GM23248 (cell line): ENCODE measurements at places on chromosomes 2 and 18.
A peak's percentile ranks its signal among the peaks of the same experiment; 100 is the strongest.

- no peak for DNase-seq
These were observed 15.5 kb downstream of the SH3BP4 start for GRCh38 chr2:234967201-234967869.

DNA sequence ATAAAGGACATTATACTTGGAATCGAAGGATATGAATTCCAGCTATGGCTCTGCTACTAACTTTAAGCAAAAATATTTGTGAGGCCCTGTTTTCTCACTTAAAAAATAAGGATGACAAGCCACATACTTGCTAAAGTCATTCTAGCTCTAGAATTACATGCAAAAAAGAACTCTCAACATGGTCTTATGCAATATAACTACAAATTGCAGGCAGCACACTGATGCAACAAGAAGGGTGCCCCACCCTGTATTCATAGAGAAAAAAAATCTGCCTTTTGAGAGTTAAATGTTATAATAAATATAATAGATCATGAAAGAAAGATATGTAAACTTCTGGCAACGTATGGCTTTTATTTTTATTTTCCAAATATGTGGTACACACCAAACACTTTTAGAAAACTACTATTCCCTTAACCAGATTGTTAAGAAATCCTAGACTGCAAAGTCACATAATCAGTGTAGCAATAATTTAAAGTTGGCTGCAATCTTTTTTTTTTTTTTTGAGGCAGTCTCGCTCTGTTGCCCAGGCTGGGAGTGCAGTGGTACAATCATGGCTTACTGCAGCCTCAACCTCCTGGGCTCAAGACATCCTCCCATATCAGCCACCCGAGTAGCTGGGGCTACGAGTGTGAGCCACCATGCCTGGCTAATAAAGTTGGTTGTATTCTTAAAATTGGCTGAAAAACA, 40.2 kb upstream of the WDSUB1 start:
- DNase-seq, result peak; percentile 73

- no peak for DNase-seq
These were observed 95.5 kb upstream of the LRATD1 start for GRCh38 chr2:14536976-14537375.

- no peak for DNase-seq
These were observed 220.8 kb downstream of the NEDD4L start for GRCh38 chr18:58264840-58265239.

- DNase-seq, result no peak
These were observed 1.9 kb upstream of the NT5DC4 start for GRCh38 chr2:112718863-112719370.

GRCh38 chr18:57918601-57919000, 115.5 kb upstream of the ATP8B1 start:
- DNase-seq, result no peak

- DNase-seq, result no peak
These were observed 10.6 kb downstream of the PHLPP1 start for GRCh38 chr18:62725896-62726295.

DNA sequence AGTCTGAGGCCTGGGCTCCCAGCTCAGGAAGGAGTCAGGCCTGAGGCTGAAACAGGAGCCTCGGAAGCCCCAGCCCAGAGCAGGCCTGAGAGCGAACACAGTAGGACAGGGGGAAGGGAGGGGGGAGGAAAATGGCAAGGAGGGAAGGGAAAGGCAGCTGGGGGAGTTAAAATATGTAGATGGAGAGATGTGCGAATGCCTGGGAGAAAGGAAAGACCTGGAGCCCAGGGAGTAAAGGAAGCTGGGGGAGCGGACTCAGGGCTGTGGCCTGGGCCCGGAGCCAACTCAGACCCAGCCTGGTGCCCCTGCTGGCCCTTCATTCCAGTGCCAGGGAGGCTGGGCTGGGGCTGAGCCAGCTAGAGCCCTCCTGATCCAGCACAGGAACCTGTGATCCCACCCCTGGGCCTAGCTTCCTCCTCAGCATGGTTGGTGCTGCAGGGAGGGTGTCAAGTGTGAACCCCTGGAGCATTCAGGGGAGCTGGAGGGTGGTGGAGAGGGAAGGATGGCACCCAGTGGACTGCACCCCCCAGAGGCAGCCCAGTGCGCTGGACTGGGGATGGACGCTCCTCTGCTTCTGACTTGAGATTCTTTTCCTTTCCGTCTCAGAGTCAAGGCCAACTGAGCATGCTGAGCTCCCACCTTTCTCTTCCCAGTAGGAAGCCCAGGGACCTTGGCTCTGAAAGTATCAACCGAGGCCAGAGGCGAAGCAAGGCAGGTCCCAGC, 46.3 kb downstream of the EMX1 start:
- no peak for DNase-seq

- peak; percentile 42 for DNase-seq
These were observed 195.1 kb downstream of the C1D start for GRCh38 chr2:67867735-67868134.

- DNase-seq, result no peak
These were observed 43.9 kb downstream of the EMX1 start for GRCh38 chr2:72961036-72961720.
